Stimulated activated CD8-positive, alpha-beta memory T cell treated with anti-CD3 and anti-CD28 coated beads, Interleukin-4, amount 100 ng/mL, for 4 hours (primary cell): ENCODE measurements at places on chromosomes 3 and 15.

- no peak for DNase-seq
These were observed 12.7 kb downstream of the TMEM108 start for GRCh38 chr3:133050891-133051290.

GRCh38 chr3:113000691-113001090 lies 9.9 kb downstream of the GTPBP8 start:
- DNase-seq, result no peak

DNA sequence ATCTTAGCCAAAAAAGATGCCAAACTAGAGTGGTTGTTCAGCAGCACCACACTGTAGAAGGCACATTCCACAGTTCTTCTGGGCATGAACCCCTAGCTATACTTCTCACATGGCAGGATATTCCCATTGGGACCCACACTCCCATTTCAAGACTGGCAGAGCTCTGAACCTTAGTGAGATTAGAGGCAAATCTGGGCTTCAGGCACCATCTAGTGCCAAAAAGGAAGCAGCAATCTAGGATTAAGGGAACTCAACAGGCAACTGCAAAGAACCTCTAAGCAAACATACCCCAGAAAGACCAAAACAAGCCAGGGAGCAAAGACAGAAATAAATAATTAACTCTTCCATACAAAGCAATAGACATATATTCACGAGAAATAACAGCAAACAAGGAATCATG lies 66.2 kb downstream of the TAFA4 start:
- no peak for DNase-seq

GRCh38 chr15:49978121-49978520 lies 140.9 kb downstream of the ATP8B4 start:
- no peak for DNase-seq

GRCh38 chr15:68421115-68421551 lies 10.8 kb downstream of the ITGA11 start:
- DNase-seq, result no peak
